ENCODE measurements at places on chromosomes 7 and 10.

DNA sequence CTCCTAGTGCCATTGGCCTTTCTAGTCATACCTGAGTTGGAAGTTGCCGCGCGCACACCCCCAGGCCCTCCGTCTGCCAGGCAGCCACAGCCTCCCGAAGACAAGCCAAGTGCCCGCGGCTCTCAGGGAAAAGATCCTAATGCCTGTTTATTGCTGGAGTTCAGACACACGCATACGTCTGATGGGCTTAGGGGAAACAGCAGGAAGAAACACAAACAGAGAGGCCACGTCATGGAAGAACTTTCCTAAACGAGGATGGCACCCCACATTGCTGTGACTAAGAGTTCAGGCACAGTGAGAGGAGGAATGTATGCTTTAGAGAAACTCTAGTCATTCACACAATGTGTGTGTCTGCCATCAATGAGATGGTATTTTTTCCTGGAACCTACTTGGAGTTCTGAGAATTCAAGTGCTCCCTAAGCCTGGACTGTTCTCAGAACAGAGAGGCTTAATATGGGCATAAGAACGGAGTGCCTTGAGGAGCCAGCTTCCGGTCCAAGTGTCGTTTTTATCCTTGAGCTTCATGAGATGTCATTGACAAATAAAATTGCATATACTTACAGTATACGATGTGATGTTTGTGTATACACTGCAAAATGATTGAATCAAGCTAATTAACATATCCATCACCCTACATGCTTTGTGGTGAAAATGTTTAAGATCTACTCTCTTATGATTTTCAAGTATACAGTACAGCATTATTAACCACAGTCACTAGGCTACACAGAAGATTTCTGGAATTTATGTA, 11.6 kb upstream of the RBP3 start:
- no peak for DNase-seq

DNA sequence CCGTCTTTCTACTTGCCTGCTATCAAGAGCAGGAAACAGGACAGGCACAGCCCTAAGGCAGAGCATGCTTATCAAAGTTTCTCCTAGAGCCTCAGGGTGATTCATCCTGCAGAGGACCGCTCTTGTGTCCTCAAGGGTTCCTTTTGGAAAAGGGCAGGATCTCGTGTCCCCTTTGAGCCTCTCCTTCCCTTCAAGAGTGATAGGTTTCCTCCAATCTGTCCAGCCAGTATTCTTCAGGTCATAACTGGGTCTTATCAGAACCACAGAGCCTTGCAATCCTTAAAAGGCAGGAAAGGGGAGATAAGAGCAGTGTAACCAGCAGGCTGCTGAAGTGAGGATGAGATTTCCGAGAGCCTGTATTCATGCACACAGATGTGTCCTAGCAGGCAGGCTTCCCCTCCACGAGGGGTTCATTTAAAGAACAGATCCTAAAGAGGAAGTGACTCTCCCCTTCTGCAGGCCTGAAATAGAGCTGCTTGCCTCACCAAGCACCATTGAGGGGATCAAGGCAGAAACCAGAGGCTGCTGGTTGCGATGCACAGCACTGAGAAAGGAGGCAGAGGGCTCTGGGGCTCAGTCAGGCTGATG, 90.5 kb upstream of the SVIL start:
- no peak for DNase-seq

DNA sequence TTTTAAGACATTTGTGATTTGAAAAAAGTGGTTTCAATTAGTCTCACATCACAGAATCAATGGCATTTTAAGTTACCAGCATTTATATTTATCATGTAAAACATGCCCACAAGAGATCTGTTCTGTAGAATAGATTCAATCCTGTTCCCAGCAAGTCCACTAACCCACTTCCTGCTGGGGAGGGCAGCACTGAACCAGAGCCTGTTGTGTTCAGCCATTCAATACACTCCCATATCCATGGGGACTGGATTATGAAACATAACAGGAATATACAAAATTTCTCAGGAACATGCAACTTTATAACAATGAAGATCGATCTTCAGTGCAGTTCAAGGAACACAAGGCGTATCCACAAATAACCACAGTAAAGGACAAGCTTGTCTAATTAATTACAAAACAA, 24.4 kb upstream of the ANK3 start:
- no peak for DNase-seq

DNA sequence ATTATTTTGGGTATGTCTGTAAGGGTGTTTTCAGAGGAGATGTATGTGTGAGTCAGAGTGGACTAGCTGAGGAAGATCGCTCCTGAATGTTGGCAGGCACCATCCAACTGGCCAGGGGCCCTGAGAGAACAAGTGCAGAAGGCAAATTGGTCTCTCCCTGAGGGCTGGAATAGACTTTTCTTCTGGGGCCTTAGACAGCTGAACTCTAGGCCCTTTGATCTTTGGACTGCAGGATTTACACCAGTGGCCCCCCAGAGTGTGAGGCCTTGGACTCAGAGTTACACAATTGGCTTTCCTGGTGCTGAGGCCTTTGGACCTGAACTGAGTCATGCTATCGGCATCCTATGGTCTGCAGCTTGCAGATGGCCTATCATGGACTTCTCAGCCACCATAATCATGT, 217.2 kb downstream of the REEP3 start:
- DNase-seq, result no peak

DNA sequence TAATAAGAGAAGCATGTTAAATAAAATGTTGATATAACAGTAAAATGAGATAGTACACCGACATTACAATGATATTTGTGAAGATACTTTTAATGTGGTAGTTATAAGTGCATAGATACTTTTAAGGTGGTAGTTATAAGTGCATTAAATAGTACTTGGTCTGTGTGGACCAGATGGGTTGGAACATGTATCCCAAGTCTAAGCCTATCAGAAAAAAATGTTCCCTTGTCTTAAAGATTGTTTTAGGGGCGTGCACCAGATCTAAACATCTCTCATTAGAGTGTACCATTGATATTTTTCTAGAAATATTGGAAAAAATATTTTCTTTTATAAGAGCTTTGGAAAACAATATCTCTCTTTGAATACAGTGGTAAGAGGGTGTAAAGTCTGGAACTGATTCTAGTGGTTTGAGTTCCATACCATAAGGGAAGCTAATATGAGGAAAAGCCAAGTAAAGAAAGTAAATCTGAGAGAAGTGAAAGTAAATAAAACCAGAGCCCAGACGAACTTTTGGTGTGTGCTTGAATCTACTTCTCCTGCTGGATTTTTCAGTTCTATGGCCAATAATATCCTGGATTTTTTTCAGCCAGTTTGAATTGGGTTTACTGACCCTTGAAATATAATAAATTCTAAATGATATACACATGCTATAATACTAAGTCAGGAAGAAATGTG, 175.3 kb downstream of the MBL2 start:
- no peak for DNase-seq

DNA sequence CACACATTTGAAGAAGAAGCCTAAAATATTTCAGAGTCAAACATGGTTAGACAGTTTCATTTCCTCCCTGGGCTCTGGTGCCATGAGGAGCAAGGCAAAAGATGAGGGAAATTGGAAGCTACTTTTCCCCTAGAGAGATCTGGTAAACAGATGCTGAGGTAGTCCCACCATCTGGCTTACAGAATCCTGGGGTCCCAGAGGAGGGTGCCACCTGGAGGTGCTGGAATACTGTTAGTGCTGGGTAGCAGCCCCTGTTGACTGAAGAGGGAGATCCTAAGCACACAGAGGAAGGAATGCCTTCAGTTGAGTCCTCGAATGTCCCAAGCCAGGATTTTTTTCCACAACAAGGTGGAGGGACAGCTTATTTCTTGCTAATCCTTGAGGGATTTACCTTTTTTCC, 160.1 kb downstream of the FZD1 start:
- no peak for DNase-seq

DNA sequence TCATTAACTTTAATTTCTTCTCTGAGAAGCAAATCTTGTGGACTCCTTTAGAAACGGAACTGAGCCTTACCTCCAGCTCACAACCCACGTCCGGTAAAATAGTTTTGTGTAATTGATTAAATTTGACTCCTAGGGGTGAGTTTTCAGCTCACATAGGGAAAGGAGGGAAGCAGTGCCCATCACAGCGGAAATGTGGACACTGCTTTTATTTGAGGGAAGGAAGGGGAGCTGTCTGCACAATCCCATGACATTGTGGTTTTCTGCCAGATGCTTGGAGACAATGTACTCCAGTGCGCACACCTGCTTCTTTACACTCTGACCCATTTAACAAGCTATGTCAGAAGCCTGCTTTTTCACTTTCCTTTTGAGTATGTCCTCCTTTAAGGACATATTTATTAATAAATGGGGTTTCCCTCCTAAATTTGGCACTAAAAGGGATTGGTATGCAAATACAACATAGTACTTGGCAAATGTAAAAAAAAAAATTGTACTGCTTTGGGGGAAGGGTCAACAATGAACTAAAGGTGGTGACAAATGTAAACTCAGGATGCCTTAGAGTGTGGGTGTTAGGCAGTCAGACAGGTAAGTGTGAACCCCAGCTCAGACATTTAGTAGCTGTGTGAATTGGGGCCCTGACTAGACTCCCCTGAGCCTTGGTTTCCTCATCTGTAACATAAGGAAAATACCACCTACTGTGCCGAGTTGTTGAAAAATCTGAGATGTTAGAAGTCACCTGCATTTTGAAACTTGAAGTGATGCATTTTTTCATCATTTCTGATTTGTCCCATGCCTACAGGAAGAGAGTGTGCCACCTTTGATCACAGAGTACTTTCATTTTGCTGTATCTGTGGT, 90.2 kb upstream of the KLF6 start:
- no peak for DNase-seq

DNA sequence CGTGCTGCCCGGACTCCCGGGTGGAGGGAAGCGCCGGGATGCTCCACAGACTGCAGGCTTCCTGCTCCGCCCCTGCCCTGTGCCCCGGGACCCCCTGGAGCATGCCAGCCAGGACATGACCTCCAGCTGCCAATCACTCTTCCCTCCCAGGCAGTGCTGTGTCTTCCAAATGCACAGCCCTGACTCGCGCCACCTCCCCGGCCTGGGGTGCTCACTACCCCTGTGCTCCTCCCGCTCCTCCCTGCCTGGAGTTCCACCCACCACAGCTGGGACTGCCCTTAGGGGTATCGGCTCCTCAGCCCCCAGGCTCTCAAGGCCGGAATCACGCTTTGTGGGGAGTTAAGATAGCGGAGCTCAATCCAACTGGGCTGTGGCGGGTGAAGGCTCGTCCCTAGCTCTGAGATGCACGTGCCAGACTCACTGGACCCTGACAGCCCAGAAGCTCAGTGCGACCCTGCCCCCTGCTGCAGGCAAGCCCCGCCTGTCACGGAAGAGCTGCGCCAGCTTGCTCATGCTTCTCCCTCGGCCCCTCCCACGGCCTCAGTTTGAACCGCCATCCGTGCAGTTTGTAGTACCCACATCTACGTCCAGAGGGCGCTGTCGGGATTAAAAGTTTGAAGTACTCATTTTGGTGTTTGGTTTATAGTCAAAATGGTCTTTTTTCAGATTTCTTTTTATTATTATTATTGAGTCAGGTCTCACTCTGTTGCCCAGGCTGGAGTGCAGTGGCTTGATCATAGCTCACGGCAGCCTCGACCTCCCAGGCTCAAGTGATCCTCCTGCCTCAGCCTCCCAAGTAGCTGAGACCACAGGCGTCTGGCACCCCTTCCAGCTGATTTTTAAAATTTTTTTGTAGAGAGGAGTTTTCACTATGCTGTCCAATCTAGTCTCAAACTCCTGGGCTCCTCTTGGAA, 142.5 kb upstream of the TCERG1L start:
- peak; percentile 46 for DNase-seq

- no peak for DNase-seq
These were observed 85.5 kb upstream of the SLC25A13 start for GRCh38 chr7:96407427-96407826.
